NCI-H1436 (cell line): ENCODE measurements at places on chromosomes 7 and 10.

GRCh38 chr7:56009695-56010094, 41.5 kb downstream of the PSPH start:
- no peak for DNase-seq

GRCh38 chr7:129896568-129897382, 56.0 kb downstream of the UBE2H start:
- DNase-seq: no peak

GRCh38 chr7:158314394-158314793, 273.2 kb downstream of the PTPRN2 start:
- no peak for DNase-seq

GRCh38 chr10:21826725-21827124, 176.8 kb downstream of the DNAJC1 start:
- no peak for DNase-seq

DNA sequence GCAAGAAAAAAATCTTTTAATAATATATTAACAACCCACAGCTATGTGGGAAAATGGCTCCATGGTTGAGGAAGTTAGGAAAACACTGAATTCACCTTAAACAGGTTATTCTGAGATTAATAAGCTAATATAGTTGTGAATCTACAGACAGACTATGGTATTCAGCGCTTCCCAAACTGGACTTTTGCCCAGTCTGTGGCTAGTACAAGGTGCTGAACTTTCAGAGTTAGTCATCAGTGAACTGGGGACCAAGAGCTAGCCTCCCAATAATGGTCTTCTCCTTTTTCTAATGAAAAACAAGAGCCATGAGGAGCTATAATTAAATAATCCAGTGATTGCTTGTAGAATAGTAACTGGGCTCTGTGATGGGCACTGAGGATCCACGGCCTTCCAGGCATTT, 65.3 kb downstream of the FRMPD2 start:
- DNase-seq: no peak

DNA sequence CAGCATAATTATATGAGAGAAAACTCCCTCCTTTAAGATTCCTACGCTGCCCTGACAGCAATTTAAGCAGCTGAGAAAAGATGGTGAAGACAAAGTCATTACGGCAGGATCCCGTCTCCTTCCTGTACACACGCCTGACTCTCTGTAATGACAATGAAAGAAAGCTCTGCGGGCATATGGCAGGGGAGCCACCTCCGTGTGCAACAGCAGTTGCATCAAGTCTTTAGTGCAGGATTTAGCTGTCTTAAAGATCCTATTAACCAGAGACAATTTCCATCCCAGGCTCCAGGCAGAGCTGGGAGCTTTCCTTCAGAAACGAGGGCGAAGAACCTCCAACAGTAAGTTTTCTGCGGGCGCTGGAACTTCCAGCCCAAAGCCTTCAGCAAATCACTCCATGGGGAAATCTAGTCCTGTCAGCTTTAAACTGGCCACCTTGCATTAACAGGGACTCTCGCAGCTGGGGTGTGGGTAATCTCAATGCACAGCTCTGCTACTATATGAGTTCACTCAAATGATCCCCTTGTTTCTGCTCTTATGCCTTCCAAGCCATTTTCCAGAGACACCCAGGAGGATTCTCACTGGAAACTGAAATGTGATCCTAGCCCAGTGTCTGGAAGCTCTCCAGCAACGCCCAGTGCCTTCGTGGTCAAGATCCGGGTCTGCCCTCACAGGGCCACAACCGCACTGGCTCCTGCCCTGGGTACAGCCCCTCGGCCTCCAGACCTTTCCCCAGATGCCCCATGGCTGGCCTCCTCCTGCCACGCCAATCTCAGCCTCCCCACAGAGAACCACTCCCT, 74.9 kb downstream of the CTBP2 start:
- DNase-seq: no peak

- peak; percentile 21 for DNase-seq
Measured at GRCh38 chr7:68381731-68382130, 1216.5 kb upstream of the AUTS2 start.

DNA sequence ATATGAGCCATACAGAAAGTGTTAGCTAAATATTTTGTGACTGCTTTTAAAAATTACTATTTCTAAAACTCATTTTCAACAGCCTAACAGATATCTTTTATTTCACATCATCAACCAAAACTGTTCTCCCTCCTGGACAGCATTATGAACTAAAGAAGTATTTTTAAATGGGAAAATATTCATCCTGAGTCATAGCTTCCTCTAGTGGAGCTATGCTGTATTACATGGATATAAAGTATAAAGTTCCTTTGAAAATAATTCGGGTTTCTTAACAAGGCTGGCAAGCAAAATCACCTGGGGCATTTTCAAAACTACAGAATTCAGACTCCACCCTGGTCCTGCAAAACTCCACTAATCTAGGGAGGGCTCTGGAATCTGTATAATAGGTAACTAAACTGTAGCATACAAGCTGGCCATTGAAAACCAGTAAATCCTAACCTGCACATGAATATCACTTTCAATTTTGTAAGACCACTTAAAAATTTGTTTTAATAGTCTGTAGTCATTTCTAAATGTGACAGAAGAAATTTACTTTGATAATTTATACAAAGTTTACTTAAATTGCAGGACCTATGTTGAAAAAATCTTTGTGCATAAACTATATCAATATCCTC, 53.5 kb downstream of the SCIN start:
- DNase-seq: peak; percentile 21

- no peak for DNase-seq
Measured at GRCh38 chr10:116030576-116030975, 242.4 kb downstream of the GFRA1 start.

GRCh38 chr7:34087892-34088891, 182.9 kb downstream of the BMPER start:
- peak; percentile 5 for DNase-seq

GRCh38 chr10:5981529-5981928, 4.2 kb upstream of the IL15RA start:
- no peak for DNase-seq

DNA sequence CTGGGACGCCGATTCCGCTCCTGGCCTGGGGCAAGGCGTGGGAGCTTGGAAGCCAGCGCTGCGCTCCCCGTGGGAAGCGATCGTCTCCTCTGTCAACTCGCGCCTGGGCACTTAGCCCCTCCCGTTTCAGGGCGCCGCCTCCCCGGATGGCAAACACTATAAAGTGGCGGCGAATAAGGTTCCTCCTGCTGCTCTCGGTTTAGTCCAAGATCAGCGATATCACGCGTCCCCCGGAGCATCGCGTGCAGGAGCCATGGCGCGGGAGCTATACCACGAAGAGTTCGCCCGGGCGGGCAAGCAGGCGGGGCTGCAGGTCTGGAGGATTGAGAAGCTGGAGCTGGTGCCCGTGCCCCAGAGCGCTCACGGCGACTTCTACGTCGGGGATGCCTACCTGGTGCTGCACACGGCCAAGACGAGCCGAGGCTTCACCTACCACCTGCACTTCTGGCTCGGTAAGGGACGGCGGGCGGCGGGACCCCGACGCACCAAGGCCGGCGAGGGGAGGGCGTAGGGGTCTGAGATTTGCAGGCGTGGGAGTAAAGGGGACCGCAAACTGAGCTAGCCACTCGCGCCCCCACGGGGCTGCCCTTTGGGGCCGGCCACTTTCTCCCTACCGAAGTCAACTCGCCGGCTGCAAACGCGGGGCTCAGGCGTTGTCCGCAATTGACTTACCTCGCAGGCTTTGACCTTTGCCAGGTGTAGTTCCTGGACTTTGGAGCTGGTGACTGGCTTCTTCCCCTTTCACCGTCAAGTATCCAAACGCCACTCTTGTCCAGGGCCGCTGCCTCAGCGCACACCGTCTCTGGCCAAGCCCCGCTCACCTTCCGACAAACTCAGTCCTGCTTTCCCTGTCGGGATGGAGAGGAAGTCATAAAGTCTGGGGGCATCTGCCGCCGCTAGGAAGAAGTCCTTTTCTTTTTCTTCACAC, at the start of gene SCIN:
TSS of gene SCIN (plus strand) at position 187 of the 928 bp plus-strand sequence. CDS start at position 254, 67 bp downstream.
- peak; percentile 53 for DNase-seq
